Left renal pelvis (tissue), 4 donors: ENCODE measurements at places on chromosomes 5 and 9.

GRCh38 chr9:95229230-95229915 is 88.1 kb downstream of the FANCC start:
- DNase-seq = no peak

DNA sequence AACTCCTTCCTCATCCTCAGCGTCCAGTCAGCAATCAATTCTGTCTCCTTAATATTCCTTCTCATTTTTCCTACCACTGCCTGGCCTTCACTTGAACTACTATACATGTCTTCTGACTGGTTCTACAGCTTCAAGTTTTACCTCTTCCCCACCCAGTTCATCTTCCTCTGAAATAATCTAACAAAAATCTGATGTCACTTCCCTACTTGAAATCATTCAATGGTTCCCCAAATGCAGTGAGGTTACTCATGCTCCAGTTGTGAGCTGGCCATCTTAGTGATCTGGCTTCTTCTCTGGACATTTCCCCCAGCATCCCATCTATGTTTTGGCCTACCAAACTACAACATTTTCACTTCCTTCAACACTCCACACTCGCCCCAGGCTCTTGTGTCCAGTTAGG is 14.9 kb upstream of the TMEM267 start:
- no peak for DNase-seq

- DNase-seq = no peak
Measured at GRCh38 chr5:179405054-179405416, 59.8 kb upstream of the ADAMTS2 start.

DNA sequence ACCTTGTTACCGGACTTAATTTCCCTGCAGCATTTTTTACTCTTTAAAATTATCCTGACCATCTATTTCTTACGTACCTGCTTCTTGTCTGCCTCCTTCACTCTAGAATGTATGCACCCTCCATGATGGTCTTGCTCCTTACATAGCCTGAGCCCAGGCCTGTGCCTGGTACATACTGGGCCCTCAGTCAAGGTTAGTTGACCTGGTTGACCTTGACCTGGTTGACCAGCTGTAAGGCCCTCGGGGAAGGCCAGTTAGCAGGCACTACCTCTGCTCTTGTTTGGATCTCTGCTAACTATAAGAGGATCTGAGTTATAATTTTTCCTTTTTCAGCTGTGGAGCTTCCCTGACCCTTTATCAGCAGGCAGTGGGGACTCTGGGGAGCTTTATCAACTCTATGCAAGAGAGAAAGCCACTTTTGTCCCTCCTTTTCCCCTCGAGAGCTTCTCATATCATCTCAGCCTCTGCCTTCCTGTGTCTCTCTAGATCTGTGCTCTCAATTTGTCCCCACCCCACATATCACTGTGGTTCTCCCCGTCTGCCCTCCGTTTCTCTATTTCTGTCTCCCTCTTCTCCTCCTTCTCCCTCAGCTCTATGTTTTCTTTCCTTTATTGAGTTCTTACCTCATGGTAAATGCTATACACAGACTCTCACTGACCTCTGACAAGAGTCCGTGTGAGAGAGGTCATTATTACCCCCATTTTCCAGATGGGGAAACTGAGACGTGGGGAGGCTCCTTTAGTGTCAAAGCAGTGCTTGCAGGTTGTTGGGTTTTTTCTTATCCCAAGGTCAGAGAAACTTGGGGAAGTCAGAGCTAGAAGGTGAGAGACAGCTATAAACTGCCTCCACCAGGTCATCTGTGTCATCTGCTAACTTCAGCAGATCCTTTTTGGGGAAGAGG is 28.6 kb downstream of the SPRY4 start:
- DNase-seq = no peak

- DNase-seq = no peak
Measured at GRCh38 chr5:87844449-87844848, 424.2 kb downstream of the TMEM161B start.

DNA sequence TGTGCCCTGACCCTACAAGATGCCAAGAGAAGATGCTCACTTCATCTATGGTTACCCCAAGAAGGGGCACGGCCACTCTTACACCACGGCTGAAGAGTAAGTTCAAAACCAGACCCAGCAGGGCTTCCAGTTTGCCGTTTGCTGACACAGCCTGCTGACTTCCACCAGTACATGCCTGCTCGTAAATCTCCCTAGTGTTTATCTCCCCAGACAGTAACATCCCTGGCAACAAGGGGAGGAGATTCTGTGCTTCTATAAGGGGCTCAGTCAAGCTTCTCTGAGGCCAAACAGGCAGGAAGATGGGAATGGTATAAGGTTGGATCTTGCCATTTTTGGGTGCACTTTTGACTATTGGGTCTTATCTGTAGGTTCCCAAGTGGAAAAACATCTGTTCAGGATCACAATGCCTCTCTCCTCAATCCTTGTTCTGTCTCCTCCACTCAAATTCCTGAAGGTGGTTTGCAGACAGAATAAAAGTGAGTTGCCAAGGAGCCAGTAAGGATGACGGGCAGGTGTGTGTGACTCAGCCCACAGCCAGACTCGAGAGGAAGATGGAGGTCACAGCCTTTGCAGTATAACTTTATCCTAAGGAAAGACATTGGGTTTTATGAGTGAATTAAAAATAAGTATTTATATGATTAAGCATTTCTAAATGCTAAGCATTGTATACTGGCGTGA is 1.9 kb downstream of the MLANA start:
- DNase-seq = peak; percentile 46

DNA sequence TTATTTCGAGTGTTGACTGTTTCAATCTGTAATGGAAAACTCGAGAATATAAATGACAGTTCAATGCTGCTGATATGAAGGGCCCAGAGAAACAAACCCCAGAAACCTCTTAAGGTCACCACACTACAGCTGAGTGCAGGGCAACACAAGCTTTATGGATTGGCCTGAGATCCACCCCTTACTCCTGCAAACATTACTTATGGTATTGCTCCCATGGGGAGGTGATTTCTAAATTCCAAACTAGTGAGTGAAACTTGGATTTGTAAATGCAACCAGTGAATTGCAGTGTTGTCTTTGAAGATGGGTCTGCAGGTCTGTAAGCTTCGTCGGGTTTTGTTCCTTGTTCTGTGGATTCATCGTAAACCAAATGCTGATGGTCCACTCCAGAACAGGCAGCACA is 85.4 kb downstream of the NTRK2 start:
- DNase-seq = no peak

DNA sequence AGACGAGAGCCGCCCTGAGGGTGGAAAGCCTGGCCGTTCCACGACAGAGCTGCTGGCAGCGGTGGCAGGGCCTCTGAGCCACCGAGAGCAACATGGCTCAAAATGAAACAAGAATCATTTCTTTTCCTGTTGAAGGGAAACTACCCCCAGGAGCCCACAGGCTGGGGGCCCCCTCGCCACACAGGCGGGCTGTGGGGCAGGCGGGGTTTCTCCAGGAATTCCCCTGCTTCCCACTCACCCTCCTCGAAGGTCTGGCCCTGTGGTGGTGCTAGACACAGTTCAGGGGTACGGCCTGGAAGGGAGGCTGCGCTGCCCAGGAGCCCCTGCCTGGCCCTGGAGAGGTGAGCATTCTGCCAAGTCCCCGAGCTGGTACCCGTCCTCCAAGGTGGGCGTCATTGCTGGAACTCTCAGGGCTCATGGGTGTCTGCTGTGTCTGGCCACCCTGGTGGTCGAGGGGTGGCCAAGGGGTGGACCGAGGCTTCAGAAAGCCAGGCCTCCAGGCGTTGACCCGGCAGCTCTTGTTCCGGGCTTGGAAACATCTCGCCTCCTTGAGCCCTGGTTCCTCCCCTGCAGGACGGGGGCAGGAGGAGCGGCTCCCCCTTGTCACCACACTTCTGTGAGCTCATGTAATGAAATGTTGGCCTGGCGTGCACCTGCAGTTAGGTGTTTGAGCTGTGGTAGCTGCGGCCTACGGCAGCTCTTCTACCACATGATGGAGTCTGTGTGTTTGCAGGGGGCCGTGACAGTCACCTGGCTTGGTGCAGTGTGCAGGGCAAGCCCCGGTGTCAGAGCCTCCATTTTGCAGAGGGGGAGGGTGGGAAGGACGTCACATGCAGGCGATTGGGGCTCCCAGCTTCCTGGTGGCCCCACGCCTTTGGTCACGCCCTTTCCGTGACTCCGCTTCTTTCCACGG is 65.3 kb downstream of the RXRA start:
- DNase-seq = no peak

GRCh38 chr5:176629853-176630680 is at the start of the genes EIF4E1B and SNCB:
Gene EIF4E1B (plus strand): TSS chr5:176630675. CDS start chr5:176642788, 12,113 bp downstream.
Gene SNCB (minus strand): TSS chr5:176630534. CDS start chr5:176629654, 880 bp downstream.
- DNase-seq = peak; percentile 33

DNA sequence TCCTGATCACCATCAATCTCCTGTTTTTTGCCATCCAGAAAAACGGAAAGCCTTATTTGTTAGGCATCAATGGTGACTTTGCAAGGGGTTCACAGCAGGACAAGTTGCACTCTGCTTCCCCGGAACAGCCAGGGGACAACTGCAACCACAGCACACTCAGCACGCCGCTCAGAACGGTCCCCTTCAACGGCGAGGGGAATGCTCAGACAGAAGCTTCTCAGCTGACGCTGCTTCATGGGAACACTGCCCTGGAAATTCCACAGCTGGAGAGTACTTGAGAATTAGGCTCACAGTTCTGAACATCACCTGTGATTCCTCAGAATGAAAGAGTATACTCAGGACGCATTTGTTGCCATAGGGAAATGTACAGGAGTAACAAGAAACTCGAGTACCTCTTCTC is 40.1 kb upstream of the PLPP6 start:
- no peak for DNase-seq

DNA sequence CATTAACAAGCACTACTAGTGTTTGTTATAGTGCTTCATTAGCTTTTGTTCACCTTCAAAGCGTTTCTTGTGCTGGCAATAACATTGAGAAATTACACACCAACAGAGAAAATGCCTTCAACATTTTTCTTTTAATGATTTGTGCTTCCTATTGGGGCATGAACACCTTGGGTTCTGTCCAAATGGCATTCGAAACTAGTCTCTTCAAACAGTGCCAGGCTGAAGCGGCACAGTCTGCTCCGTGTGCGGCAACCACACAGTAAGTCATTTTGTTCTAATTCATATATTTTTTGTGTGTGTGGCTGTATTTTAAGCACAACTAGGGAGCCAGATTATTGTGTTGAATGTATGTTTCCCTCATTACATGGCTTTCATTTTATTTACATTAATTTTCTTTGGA is 414.7 kb upstream of the SGCD start:
- DNase-seq = no peak

GRCh38 chr9:16268067-16268881 is 602.2 kb downstream of the BNC2 start:
- no peak for DNase-seq

DNA sequence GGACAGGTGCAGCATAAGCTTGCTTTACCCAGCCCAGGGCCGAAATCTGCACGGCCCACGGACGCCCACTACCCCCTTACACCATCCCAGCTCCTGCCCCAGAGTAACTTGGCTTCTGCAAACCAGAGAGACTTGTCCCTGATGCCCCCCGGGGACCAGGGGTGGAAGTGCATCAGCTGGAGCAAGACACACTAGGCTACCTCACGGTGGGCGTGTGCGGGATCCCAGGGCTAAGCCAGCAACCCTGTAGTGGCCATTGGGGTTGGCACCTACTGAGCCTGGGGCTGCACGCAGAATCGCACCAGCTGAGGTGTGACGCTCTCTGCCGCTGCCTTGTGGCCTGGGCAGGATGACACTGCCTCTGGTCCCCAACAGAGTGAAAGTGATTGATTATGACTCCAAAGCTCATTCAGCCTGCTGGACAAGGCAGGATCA is 6.1 kb upstream of the ZNF79 start:
- DNase-seq = no peak

- no peak for DNase-seq
Measured at GRCh38 chr5:143057580-143057999, 287.4 kb downstream of the ARHGAP26 start.

DNA sequence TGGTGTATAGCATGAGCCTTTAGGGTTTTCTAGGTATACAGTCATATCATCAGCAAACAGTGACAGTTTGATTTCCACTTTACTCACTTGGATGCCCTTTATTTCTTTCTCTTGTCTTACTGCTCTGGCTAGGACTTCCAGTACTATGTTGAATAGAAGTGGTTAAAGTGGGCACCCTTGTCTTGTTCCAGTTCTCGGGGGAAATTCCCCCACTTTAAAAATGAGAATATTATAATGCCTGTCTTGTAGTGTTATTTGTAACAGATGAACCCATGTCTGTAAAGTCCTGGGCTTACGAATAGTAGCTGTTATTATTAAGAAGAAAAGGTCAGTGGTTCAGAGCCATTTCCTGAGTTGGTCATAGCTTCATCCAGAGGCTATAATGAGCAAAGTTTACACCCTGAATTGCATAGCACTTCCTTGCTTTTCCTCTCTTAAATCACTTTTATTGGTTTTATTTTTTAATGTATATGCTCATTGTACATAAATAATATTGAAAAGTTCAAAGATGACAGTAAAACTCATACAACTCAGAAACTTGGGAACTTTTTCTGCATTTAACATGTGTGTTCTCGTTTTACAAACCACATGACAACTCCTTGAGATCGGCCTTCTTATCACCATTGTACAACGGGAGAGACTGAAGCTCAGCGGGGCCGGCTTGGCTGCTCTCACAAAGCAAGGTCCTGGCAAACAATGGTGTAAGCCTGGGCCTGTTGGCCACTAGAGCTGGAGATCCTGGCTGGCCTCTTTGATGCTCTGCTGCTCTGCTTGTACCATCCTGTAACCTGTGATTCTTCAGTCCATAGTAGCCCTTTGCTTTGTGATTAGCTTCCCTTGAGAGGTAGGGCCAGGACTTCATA is 85.2 kb downstream of the CYFIP2 start:
- DNase-seq = peak; percentile 29

DNA sequence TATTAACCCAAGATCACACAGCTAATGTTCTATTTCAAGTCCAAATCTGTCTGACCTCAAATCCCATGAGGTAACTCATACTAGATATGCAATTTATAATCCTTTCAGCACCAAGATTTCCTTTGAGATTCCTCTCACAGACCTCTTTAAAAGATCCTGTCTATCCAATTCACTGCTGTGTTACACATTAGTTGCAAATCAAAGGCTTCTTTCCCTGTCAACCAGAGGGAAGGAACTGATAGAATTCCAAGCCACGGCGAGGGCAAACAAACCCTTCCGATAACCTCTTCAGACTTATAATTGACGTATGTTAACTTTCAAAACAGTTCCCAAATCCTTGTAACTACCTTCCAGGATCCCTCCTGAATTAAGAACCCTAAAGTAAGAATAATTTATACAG is 168.9 kb downstream of the DRD1 start:
- no peak for DNase-seq

DNA sequence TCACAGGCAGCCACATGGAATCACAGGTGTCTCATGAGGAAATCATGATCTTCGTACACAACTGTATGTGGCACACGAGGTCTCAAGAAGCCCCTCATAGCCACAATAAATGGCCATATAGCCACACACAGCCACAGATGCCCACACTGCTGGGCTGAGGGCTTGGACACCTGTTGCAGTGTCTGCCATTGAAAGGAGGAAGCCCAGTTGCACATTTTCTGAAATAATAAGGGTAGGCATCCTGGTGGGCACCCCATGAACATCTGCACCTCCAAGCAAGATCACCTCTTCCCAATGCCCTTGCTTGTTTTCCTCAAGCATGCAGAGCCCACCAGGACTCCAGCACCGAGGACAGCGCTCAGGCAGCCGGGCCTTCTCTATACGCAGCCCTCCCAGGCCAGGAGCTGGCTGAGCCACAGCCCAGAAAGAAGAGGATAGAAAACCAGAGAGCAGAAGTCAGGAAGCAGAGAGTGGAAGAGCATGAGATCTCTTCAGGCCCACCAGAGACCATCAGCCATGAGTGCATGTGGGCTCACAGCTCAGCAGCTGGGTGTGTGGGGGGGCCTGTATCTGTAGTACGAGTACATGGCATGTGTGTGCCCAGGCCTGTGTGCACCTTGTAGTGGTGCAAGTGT is 1.0 kb upstream of the ACSL6 start:
- DNase-seq = peak; percentile 59

GRCh38 chr5:160640406-160640805 is 211.6 kb downstream of the ATP10B start:
- DNase-seq = no peak
